ENCODE measurements at places on chromosomes 16 and 17.
A peak's percentile ranks its signal among the peaks of the same experiment; 100 is the strongest.

DNA sequence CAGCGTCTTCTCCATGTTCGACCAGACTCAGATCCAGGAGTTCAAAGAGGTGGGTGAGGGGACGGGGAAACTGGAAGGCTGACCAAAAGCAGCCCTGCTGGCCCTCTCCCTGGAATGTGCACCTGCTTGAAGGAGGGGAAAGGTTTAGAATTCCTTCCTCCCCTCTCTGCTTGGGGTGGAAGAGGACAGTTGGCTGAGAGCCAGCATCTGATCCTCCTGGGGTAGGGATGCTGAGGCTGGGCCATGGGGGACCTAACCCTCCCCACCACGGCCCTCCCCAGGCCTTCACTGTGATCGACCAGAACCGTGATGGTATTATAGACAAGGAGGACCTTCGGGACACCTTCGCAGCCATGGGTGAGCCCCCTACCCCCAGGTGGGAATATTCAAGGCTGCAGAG lies 1.3 kb downstream of the MYL11 start:
- DNase-seq, result no peak

- DNase-seq, result no peak
Observed at GRCh38 chr16:81716478-81717225, 62.4 kb upstream of the PLCG2 start.

GRCh38 chr16:47774661-47775060 lies 313.5 kb downstream of the PHKB start:
- DNase-seq, result no peak

- no peak for DNase-seq
Observed at GRCh38 chr17:13563866-13564265, 37.9 kb downstream of the HS3ST3A1 start.

- no peak for DNase-seq
Observed at GRCh38 chr17:66485309-66485947, 183.0 kb downstream of the PRKCA start.

- peak; percentile 75 for DNase-seq
Observed at GRCh38 chr17:80219013-80219762, 945 bp downstream of the SGSH start.

DNA sequence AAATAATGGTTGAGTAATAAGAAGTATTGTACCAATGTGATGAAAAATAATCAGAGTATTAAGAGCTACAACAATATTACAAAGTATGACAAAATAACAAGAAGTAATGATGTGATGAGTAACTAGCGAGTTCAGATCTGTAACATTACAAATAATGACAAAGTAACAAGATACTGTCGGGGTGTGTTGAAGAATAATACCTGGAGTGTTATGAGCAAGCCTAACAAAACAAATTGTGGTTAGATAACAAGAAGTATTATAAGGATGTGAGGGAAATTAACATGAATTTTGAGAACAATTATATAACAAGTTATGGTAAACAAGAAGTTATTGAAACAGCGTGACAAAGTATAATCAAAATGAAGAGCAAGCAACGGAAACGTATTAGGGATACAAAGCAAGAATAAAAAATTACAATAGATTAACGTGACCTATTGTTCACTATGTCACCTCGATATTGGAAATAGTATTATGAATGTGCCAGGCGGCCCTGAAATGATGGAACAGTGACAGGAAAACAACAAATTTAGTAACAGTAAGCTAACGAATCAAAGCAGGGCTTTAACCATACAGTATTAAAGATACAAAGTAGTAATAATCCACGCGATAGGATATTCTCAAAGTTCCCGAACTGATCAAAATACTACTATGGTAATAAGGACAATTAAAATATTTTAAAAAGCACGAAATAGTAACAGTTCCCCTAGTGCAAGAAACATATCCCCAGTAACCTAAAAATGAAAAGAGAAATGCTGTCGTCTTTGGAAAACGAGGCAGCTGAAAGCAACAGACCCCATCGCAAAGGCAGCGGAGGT lies 1.6 kb downstream of the TBX4 start:
- no peak for DNase-seq

- no peak for DNase-seq
Observed at GRCh38 chr17:66495035-66495434, 192.6 kb downstream of the PRKCA start.

- DNase-seq, result no peak
Observed at GRCh38 chr17:40694584-40694983, 9.0 kb downstream of the KRT24 start.

DNA sequence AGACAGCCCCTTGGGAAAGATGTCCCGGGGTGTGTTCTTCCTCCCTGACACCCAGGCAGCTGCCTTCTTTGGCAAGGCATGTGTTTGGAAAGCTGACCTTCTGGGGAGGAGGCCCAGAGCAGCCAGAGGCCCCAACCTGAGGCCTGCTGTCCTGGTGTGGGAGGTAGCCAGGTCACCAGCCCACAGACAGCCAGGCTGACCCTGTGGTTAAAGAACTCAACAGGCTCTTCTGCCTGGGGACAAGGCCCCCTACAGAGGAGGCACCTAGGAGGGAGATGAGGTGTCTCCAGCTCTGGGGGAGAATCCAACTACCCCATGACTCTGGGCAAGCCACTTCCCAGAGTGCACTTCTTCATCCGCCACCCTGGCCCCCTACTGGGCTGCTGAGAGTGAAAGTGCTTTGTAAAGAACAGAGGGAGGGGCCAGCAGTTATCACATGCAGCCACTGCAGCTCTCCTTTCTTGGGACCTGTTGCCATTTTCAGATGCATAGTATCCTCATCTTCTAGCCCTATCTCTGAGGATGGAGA lies 13.1 kb upstream of the SREBF1 start:
- DNase-seq, result peak; percentile 66

Measured in fibroblast of gingiva (primary cell).